Head of caudate nucleus (tissue), 42 donors: ENCODE measurements at places on chromosomes 16 and 17.
A peak's percentile ranks its signal among the peaks of the same experiment; 100 is the strongest.

- DNase-seq = no peak
Observed at GRCh38 chr16:67157892-67158635, 1.6 kb downstream of the TRADD start.

GRCh38 chr17:58411408-58411894 lies 5.9 kb downstream of the RNF43 start:
- DNase-seq = no peak

DNA sequence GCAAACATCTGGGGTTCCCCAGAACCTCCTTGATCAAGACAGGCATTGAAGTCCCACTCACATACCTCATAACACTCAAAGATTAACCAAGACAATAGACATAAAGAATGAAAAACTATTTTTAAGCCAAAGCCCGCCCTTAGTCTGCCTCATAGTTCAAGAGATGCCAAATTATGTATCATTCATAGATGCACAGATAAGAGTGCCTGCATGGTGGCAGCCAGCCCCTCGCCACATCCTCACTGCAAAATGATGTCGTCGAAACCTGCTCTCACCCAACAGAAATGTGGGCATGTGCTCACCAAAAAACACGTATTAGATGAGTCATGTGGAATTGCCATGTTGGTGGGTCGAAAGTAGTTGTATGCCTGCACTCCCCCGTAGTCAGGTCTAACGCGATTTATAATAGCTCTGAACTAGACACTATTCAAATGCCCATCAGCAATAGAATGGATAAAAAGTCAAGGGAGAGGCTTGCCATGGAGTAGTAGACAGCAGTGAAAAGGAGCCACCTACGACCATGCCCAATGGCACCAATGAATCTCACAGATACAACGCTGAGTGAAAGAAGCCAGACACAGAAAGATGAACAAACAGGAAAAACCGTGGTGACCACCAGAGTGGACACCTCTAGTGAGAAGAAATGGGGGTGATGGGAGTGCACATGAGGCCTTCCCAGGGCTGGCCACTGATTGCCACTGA lies 64.8 kb downstream of the C16orf95 start:
- DNase-seq = no peak

- DNase-seq = peak; percentile 58
Observed at GRCh38 chr17:67891481-67892119, 66.3 kb downstream of the BPTF start.

DNA sequence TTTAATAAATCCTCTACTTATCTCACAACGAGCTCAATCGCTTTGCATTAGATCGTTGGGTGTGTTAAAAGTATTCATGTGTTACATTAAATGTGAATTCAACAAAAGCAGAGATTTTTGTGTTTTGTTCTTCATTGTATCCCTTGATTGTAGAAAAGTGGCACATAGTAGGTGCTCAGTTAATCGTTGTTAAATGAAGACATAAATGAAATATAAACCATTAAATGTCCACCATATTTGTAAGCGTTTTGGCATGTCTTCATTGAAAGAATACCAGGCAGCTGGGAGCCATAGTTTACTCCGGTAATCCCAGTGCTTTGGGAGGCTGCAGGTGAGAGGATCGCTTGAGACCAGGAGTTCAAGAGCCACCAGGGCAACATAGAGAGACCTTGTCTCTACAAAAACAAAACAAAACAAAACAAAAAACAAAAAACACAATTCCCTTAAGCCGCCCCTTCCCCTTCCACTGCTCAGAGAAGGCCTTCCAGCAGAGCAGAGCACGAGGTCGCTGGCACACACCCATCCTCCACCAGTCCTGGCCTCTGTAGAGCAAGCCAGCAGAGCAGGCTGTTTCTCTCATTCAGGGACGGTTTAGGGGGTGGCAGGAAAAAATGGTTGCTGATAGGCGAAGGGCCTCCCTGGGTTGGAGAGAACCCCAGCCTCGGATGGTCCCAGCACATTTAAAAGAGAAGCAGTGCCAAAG lies 673 bp upstream of the CHD9 start:
- DNase-seq = no peak

DNA sequence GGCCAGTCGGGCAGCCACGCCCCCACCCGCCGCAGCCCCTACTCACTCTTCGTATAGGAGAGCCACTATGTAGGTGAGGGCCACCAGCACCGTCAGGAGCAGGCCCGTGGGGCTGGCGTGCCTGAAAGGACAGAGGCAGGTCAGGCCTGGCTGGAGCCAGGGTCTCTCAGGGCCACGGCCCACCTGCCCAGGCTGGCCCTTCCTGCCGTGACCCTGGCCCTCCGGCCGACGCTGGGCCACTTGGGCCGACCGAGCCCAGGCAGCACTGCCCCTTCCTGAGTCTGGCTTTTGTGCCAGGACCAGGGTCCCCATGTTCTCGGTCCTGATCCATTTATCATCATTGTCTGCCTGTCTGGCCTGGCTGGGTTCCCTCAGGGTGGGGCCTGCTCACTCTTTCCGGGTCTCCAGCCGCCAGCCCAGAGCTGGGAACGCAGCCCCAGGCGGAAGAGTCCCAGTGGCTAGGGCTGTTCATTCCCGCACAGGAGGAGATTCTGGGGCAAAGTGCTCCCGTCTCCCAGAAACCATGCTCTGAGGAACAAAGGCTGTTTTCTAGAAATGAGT lies 10.1 kb upstream of the RASD1 start:
- no peak for DNase-seq

DNA sequence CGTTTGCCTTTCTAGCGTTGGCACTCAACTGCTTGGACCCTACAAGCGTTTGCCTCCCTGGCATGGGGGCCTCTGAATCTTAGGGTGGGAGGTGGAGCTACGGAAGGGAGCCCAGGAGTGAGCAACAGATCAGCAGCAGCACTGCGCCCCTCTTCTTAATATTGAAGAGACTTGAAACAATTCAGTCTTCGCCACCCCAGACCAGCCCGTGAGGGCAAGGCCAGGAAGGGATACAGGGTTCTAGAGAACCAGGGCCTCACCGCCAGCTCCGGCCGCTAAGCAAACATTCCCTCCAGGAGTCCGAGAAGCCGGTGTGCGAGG lies 1.5 kb upstream of the GPRC5C start:
- no peak for DNase-seq

DNA sequence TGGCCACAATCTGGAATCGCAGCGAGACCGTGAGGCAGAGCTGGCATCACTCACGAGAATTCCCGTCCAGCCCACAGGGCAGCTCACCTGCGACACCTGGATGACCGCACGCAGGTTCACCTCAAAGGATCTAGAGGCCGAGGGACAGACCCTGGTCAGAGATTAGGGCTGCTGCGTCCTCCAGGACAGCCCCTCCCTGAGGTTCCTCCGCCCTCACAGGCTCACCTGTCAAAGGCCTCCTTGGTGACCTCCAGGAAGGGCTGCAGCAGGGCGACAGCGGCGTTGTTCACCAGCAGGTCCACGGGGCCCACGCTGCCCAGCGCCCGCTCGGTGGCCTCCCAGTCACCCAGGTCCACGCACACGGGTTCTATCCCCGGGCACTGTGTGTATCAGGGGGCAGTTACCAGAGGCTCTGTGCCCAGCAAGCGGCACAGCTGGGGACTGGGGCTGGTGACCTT lies 834 bp downstream of the DCXR start:
- no peak for DNase-seq

DNA sequence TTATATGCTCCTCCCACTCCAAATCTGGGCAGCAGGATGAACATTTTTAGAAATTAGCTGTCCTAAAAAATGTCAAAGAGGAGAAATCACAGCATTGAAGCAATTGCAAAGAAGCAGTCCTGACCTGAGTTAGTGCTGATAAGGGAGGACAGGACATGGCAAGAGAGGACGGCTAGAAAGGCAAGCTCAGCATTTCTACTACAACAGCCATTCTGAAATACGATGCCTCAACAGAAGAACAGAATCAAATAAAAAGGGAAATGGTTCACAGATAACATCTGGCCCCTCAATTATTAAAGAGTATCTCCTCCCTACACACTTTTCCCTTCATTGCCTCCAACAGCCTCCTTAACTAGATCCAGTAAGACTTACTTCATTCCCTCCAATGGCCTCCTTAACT lies 18.3 kb downstream of the VPS53 start:
- no peak for DNase-seq

DNA sequence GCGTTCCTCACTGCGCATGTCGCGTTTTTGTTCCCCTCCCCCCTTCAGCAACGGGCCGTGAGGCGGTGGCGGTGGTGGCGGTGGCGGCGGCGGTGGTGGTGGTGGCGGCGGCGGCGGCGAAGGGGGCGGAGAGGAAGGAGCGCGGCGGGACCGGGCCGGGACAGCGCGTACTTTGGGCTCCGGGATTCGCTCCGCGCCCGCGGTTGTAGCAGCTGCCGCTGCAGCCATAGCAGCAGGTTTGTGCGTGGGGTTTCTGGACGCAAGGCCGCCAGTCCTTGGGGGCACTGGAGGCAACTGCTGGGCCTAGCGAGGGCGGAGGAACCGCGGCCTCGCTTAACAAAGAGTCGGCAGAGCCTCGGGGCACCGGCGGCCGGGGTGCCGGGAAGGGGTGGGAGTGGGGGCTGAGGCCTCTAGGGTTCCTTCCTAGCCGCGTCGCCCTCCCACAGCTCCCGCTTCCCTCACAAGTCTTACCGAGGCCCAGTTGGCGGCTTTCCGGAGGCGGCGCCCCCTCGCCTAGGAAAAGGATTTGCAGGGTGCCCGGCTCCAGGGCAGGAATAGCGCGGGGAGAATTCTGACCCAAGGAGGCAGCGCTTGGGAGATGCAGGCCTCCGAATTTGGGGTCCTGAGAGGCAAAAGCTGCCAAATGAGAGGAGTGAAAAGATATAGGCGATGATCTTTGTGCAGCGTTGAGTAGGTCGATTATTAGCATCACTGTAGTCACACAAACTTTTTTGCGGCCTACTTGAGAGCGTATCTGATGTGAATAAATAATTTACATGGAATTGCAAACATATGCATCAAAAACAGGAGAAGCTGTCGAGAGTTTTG lies at the start of gene DDX42:
Gene DDX42, plus strand, starts transcription at position 30 of the 828 bp plus-strand sequence. CDS start 12,880 bp downstream, outside the sequence.
- peak; percentile 89 for DNase-seq

GRCh38 chr17:66654764-66655163 lies 180.2 kb upstream of the CACNG5 start:
- no peak for DNase-seq

GRCh38 chr16:22323959-22324786 lies 27.0 kb downstream of the POLR3E start:
- no peak for DNase-seq

GRCh38 chr17:40316571-40317344 lies 7.8 kb downstream of the RARA start:
- no peak for DNase-seq

DNA sequence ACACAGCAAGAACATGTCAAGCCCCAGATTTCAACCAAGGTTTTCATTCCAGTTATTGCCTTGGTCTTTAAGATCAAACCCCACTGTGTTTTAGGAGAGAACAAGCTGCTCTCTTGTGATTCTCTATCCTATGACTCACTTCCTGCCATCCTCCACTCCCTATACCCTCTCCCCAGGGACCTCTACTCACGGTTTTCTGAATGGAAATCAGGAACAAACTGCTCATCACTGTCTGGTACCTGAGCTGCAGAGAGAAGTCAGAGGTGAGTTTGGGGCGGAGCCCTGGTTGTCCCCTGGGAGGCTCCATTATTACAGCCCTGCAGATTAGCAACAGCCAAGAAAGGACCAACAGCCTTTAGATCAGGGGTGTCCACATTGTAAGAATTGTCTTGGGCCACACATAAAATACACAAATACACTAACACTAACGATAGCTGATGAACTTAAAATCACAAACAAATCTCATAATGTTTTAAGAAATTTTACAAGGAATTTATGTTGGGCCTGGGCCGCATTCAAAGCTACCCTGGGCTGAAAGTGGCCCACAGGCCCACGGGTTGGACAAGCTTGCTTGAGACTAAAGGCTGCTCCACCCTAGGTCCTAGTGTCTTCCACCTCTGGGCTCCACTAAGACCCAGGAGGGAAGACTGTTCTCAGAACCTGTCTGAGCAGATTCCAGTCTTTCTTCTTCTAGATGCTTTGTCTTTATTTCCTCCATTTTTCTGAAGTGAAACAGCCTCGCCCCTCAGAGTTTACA lies 9.7 kb downstream of the ETV4 start:
- no peak for DNase-seq

DNA sequence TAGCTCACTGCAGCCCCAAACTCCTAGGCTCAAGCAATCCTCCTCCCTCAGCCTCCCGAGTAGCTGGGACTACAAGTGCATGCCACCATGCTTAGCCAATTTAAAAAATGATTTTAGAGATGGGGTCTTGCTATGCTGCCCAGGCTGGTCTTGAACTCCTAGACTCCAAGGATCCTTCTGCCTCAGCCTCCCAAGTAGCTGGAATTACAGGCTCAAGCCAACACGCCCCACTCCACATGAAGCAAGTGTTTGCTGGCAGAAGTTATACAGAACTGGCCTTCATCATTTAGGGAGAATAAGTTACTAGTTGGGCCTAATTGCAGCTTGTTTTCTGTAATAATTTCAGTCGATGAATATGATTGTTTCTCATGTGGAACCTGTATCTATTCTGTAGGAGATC lies 68.0 kb downstream of the SHISA6 start:
- DNase-seq = no peak

GRCh38 chr16:4506450-4506849 lies 30.3 kb downstream of the HMOX2 start:
- DNase-seq = peak; percentile 66
